ENCODE measurements at places on chromosomes 3 and 15.
A peak's percentile ranks its signal among the peaks of the same experiment; 100 is the strongest.

- DNase-seq = no peak
These were observed 220.0 kb downstream of the SV2B start for GRCh38 chr15:91320101-91320500.

- DNase-seq = no peak
These were observed 231.0 kb upstream of the THRB start for GRCh38 chr3:24725514-24726255.

GRCh38 chr3:149547413-149547812 is 72.9 kb downstream of the TM4SF4 start:
- DNase-seq = no peak

DNA sequence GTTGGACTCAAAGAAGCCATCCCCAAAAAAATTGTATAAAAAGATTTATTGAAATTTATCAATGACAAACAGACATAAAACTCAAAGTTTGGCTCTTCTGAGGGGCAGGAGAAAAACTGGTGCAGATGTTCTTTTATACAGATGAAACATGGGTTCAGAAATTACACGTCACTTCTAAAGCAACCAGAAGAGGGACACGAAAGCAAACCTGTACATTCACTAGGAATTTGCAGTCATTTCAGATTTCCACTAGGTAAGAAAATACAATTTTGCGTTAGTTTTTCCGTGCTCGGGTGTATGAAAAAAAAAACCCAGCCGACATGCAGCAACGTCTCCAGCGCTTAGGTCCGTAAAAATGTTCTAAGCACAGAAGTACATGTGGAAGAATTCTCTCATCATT is 41.8 kb downstream of the ANP32A start:
- DNase-seq = no peak

DNA sequence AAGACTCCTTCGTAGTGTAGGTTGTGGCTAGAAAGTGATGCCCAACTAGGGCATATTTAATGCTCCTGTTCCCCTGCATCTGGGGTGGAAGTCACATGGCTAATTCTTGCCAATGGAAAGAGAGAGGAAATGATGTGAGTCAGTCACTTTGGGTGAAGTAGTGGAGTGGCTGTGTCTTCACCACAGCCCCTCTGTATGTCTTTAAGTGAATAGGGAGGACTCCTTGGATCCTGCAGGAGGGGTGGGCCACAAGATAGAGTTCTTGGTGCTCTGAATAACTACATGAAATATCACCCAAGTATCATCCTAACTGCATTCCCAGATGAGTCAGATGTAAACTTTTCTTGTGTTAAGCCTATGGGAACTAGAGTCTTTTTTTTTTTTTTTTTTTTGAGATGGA is 17.8 kb upstream of the MB21D2 start:
- no peak for DNase-seq

- no peak for DNase-seq
These were observed 69.3 kb downstream of the PIK3R4 start for GRCh38 chr3:130677343-130677742.

GRCh38 chr3:53328746-53329145 is 18.6 kb downstream of the DCP1A start:
- DNase-seq = no peak

GRCh38 chr3:113828600-113828999 is 10.0 kb upstream of the GRAMD1C start:
- DNase-seq = no peak

DNA sequence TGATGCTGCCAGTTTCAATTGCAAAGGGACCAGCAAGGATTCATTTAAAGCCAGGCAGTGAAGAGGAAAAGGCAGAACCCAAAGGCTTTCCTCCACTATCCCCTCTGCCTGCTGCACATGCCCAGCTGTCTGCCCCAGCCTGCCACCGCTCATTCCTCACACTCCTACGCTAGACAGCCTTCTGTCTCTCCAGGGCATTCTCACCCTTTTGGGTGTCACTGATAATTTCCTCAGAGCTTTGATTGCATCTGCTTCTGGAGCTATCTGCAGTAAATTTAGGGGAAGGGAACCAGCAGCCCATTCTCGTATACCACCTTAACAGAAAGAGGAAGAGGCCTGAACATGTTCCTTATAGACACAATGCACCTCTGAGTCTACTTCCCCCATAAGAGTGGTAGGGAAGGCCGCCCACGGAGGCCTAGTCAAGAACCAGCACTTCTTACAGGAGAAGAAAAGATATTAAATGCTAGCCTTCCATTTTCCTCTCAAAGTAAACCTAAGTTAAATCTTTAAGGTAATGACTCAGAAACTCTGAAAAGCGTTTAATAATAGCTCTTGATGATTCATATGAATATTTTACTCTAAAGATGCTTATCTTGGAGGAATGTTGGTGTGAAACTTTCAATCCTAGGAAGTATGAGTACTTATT is 20.9 kb downstream of the NUDT16 start:
- no peak for DNase-seq

DNA sequence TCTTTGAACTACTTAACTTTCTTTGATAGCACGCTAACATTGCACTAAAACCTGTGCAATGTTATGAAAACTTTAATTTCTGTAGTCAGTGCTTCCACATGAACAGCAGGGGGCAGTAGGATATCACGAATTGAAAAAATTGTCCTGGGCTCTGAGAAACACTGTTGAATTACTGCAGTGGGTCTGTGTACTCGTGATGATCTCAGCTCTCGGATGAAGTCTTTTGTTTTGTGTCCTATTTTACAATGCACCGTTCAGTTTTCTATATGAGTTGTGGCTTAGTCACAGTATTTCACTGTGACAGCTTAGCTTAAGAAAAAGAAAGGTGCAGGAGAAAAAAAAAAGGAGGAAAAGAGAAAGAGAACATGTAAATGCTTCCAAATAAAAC is 141.3 kb upstream of the CCDC54 start:
- DNase-seq = peak; percentile 78

DNA sequence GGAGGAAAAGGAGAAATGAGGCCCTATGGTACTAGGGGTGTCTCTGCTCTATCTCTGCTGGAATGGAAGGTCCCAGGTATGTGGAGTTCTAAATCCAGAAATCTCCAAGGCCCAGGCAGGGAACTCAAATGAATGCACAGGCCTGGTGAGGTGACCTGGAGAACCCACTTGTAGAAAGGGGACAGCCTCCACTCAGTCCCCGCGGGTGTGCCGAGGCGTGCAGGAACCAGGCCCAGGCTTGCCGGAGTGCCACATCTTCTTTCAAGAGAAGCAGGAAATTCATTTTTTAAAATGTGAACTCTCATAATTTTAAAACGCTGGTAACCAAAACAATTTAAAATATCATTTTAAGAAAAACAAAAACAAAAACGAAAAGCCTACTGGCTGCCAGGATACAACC is 32.2 kb upstream of the ADCY5 start:
- DNase-seq = no peak

- DNase-seq = no peak
These were observed 888 bp downstream of the TMOD3 start for GRCh38 chr15:51830276-51830806.

GRCh38 chr15:100508641-100509300 is 20.0 kb downstream of the CERS3 start:
- DNase-seq = no peak

GRCh38 chr15:101650145-101650544 is 2.0 kb downstream of the TM2D3 start:
- no peak for DNase-seq

DNA sequence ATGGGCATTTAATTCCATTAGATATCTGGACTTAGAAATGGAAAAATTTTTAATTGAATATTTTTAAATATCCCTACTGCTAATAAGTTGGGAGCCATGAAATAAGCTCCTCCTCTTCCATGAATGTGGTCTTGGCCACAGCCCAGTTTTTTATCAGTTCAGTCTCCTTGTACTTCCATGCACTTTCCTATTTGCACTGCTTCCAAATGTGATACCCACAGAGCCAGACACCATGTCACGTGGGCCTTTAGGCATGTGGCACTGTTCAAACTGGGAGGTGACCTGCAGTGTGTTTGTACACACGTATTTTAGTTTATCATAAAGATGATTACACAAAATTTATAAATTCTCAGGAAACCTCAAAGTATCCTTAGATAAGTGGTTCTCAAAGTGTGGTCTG is 80.1 kb upstream of the DGKG start:
- DNase-seq = no peak

DNA sequence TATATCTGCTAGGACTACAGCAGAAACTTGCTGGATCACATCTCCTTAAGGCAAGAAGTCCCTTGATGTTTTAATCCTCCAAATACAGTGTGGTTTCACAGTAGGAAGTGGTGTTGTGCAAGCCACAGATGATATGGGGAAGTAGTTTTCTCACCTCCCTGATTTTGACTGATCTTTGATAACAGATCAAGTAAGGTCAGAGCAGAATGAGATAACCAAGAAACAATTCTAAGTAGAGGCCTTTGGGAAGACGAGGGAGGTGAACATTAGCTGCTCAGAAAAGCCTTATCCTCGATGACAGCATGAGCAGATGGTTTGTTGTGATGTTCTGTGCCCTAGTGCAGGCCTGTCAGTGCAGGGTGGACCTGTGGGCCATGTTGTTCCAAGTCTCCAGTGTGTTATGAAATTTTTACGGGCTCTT is 61.3 kb downstream of the RIOX2 start:
- no peak for DNase-seq

DNA sequence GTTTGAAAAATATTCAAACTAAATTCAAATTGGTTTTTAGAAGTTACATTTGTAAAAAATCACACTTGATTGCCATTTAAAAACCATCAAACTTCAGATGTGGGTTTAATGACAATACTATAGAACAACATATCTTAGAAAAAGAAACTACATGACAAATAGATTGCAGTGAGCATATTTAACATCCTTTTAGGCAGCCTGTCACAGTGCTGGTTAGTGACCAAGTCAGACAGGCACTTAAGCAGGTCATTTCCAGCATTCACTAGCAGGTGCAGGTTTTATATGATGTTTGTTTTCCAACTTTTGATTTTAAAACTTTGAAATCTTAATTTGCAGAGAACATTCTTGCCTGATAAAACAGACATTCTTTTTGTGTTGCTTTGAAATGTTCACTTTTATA is 115.7 kb downstream of the MBNL1 start:
- DNase-seq = no peak

GRCh38 chr15:74716651-74717050 is 8.7 kb downstream of the CYP1A1 start:
- no peak for DNase-seq

DNA sequence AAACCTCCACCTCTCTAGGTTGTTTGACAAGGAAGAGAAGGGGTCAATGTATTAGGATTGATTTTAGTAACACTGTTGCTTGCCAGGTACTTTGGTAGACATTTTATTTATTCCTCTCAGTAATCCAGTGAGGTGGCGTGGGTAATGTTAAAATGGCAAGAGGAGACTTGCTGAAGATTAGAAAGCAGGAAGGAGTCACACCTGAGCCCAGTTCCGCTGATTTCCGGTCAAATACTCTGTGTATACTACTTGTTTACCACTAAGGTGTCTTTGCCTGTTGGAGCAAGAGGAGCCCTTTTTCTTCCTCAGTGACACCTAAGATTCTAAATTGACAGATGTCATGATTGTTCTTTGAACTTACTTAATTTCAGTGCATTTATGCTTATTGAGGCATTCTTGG is 1.7 kb downstream of the OXNAD1 start:
- DNase-seq = no peak

GRCh38 chr15:42510258-42511006 is 15.0 kb downstream of the SNAP23 start:
- no peak for DNase-seq

GRCh38 chr3:187277129-187277462 is 14.4 kb downstream of the MASP1 start:
- no peak for DNase-seq

DNA sequence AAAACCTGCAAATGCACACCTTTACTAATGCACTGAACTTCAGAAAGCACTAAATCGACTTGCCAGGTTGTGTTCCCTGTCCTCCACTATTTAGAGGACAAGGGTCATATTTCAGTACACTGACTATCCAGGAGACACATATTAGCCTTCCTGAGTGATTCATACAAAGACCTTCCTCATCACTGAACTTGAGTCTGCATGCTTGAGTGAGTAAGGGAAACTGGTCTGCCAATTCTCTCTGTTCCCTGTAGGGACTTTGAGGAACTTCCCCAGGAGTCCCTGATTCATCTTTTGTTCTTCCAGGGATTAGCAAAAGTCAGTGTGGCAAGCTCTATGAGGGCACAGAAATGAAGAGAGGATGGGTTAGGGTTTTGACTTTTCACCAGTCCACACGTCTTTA is 565.9 kb downstream of the PDCD6IP start:
- no peak for DNase-seq

DNA sequence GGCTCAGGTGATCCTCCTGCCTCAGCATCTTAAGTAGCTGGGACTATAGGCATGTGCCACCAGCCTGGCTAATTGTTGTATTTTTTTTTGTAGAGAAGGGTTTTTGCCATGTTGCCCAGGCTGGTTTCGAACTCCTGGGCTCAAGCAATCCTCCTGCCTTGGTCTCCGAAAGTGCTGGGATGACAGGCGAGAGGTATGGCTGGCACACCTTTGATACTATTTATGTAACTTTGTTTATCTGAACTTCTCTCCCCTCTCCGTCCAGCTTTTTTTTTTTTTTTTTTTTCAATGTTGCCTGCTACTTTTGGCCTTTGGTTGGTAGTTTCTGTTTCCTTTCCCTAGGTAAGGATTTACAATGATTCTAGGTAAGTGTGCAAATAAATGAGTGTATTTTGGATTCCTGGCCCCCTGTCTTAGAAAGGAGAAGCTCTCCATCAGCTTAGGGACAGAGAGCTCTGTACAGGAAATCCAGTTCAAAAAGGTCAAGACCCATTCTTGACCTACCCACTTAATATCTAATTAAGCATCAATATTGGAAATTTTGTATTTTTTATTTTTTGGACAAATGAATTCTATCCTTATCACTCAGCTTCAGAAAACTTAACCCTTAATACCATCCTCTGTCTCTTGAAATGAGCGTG is 6.8 kb downstream of the ARL6IP5 start:
- no peak for DNase-seq

- peak; percentile 92 for DNase-seq
These were observed at the start of gene CEP70 for GRCh38 chr3:138594150-138594934. Gene CEP70, minus strand, starts transcription at chr3:138594260. Its CDS starts 21,333 bp downstream, at chr3:138572927.

- DNase-seq = no peak
These were observed 61.7 kb upstream of the PLXNA1 start for GRCh38 chr3:126921085-126921824.

DNA sequence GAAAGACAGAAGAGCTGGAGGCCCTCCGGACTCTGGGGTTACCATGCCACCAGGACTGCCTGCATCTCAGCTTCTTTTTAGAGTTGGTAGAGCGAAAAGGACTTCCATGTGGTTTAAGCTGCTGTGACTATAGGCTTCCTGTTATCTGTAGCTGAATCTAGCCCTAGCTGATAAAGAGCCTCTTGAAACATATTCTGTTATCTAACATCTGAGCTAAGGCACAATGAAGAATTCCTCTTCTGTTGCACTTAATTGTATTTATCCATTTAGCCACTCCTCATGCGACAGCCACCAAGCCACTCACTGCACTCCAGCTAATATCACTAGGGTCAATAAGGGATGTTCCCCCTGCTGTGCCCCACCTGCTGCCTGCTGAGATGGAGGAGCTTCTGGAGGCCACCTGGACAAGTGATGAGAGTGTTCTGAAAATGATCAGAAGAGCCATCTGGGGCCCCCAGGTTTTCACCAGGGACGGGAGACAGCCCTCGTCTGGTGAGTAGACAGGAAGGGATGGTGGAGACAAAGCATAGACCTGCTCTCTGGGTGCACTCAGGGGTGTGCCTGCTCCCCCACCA is 94.6 kb upstream of the PLXNA1 start:
- no peak for DNase-seq

Data from urothelium cell line (cell line).